Chondrocyte (in vitro differentiated cells): ENCODE measurements at places on chromosomes 2 and 18. TPM values are rescaled to one million over a fixed set of nuclear protein-coding genes. Genes with fewer than 3 reads are reported as not detected.

The ANKRD36C gene
- total RNA-seq = 29.9 to 50.8 TPM (median 33.8 TPM) in 3 replicates

The LGALSL gene
- 12.2 to 26.3 TPM (median 25.0 TPM) in 3 replicates for total RNA-seq

The ACADL gene
- not detected in 3 replicates for total RNA-seq

The SCN9A gene
- 30.1 to 32.8 TPM (median 31.0 TPM) in 3 replicates for total RNA-seq

The CRACDL gene
- 17.0 to 50.4 TPM (median 19.9 TPM) in 3 replicates for total RNA-seq

The ZNF512 gene
- total RNA-seq = 27.8 to 34.7 TPM (median 29.5 TPM) in 3 replicates

The ANKRD29 gene
- 0.48 to 0.85 TPM (median 0.50 TPM) in 3 replicates for total RNA-seq

The ACVR1 gene
- 53.1 to 81.7 TPM (median 76.9 TPM) in 3 replicates for total RNA-seq

The SP3 gene
- 56.9 to 59.4 TPM (median 58.7 TPM) in 3 replicates for total RNA-seq

The IL36G gene
- total RNA-seq = not detected in 3 replicates

The SIX2 gene
- 35.0 to 93.2 TPM (median 35.1 TPM) in 3 replicates for total RNA-seq

The LYPD1 gene
- 4.1 to 5.0 TPM in 2 of 3 replicates, not detected in the other for total RNA-seq

The RBM43 gene
- 5.0 to 5.6 TPM (median 5.4 TPM) in 3 replicates for total RNA-seq

The PROC gene
- total RNA-seq = 2.6 to 5.3 TPM (median 2.7 TPM) in 3 replicates

The ZNF521 gene
- total RNA-seq = 29.7 to 56.7 TPM (median 31.6 TPM) in 3 replicates

The SLC8A1 gene
- total RNA-seq = 50.4 to 53.7 TPM (median 52.7 TPM) in 3 replicates

The MTCL1 gene
- 43.9 to 54.4 TPM (median 50.8 TPM) in 3 replicates for total RNA-seq

The ARL5A gene
- total RNA-seq = 39.8 to 58.2 TPM (median 42.2 TPM) in 3 replicates

The GAREM2 gene
- total RNA-seq = 6.5 to 22.6 TPM (median 19.1 TPM) in 3 replicates

The UGT1A4 gene
- not detected in 3 replicates for total RNA-seq

The RTP5 gene
- total RNA-seq = not detected in 3 replicates

The RAB6C gene
- 0.24 to 0.37 TPM (median 0.31 TPM) in 3 replicates for total RNA-seq

The EVX2 gene
- not detected in 3 replicates for total RNA-seq

The CLEC4F gene
- total RNA-seq = not detected in 3 replicates

The ANKRD30BL gene
- total RNA-seq = not detected in 3 replicates

The BOLL gene
- not detected in 3 replicates for total RNA-seq

The SLC9A2 gene
- not detected in 3 replicates for total RNA-seq

The HOXD13 gene
- not detected in 3 replicates for total RNA-seq

The HRH4 gene
- not detected in 3 replicates for total RNA-seq
